ENCODE measurements at places on chromosomes 16 and 17.

GRCh38 chr17:57107498-57108101, 22.6 kb downstream of the AKAP1 start:
- DNase-seq, result no peak

GRCh38 chr17:74466828-74467184, 372 bp downstream of the CD300A start:
- DNase-seq, result no peak

DNA sequence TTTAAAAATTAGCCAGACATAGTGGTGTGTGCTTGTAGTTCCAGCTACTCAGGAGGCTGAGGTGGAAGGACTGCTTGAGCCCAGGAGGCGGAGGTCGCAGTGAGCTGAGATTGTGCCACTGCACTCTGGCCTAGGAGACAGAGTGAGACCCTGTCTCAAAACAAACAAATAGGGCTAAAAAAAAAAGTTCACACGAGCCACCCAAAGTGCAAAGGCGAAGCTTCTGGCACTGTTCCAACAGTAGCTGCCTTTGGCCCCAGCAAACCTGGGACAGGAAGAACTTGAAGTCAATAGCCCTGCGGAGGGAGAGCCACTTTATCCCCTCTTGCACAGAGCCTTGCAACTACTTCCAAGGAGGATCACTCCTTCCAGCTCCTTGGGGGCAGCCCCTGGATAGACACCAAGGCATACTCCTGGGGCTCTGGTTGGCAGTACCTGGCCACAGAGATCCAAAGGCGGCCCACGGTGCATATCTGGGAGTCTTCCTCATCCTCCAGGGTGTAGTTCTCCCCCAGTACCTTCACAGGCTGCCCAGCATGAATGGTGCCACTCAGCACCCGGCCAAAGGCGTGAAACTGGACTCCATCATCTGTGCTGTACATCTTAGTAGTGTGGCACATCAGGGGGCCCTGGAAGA, 14.7 kb downstream of the HIGD1B start:
- DNase-seq, result no peak

DNA sequence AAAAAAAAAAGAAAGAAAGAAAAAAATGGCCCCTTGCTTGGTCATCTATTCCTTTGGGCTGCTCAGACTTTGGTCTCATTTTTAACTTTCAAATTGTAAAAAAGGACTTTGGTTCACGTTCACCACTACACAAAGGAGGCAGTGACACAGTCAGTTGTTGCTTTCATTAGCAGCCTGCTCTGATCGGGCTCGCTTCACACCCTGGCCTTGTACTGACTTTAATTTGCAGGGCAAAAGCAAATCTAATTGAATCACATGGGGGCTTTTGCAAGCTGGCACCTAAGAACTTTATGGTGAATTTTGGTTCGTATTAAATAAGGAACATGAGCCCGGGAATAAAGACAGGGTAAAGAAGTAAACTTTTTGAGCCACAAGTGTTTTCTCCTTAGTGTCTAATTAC, 103.6 kb upstream of the CDH11 start:
- DNase-seq, result no peak

GRCh38 chr17:58755577-58756245, at the start of gene PPM1E:
Gene PPM1E (plus strand): TSS chr17:58755854.
- DNase-seq, result peak; percentile 32

GRCh38 chr17:35804658-35805192, 4.6 kb upstream of the TAF15 start:
- no peak for DNase-seq

GRCh38 chr16:8888951-8889892, 7.1 kb downstream of the LITAFD start:
- DNase-seq, result no peak

DNA sequence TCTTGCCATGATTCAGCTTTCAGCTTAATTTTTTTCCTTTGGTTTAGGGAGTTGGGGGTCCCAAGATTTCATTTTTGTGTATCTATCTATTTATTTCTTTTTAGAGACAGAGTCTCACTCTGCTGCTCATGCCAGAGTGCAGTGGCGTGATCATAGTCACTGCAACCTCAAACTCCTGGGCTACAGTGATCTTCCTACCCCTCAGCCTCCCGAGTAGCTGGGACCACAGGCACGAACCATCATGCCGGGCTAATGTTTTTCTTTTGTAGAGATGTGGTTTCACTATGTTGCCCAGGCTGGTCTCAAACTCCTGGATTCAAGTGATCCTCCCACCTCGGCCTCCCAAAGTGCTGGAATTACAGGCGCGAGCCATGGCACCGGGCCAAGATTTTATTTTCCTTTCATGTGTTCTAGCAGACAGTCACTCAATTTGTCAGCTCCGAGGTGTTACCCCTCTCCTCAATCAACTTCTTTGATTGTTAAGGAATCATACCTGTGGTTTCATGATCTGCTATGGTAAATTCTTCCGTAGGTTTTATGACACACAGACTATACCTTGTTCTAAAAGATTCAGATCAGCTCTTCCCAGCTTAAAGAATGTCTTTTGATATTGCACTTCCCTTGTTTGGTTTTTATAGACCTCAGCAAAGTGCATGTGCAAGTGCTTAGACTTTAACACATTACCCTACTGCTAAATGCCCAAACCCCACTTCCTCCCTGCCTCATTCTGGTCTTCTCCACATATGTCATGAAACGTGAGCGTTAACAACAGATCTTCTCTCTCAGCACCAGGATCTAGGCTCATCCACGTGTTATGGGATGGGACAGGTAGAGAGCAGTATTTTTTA, 13.0 kb downstream of the UNC45B start:
- no peak for DNase-seq

GRCh38 chr17:17538417-17539391, 42.5 kb upstream of the RASD1 start:
- DNase-seq, result no peak

- no peak for DNase-seq
Observed at GRCh38 chr17:29068818-29069217, 25.9 kb downstream of the PIPOX start.

- peak; percentile 72 for DNase-seq
Observed at GRCh38 chr17:76397687-76398522, 13.5 kb downstream of the SPHK1 start.

GRCh38 chr17:63983320-63983719, 10.6 kb upstream of the SCN4A start:
- DNase-seq, result no peak

DNA sequence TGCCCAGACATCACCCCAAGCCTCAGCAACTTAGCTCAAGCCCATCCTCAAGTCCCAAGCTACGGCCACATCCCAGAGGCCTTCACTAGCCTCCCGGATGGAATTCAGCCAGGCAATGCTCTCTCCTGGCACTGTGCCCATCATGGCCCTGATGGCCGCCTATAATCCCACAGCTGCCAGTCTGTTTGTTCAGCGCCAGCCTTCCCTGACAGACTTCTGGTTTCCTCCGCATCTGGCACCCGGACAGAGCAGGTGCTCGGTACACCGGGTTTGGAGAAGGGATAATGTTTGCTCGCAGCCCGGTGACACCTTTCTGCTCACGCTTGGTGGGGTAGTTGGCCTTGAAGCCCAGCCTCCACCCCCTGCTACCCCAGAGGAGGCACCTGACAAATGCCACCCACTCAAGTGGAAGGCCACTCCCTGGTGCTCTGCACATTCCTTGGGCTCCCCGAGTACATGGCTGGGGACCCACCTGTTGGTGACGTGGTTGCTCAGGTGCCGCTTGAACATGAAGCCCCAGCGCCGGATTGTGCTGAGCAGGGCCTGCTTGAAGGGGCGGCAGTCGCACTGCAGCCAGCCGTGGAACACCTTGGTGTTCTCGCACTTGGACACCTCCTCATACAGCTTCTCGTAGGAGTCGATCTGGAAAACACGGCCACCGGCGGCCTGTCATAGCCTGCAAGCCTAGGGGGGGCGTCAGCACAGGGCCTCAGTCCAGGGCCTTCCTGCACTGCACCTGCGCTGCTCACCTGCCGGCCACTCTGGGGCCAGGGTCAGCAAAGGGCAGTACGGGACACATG, 47.1 kb downstream of the DNAH17 start:
- DNase-seq, result no peak

- DNase-seq, result no peak
Observed at GRCh38 chr16:66374176-66374575, 7.7 kb downstream of the CDH5 start.

DNA sequence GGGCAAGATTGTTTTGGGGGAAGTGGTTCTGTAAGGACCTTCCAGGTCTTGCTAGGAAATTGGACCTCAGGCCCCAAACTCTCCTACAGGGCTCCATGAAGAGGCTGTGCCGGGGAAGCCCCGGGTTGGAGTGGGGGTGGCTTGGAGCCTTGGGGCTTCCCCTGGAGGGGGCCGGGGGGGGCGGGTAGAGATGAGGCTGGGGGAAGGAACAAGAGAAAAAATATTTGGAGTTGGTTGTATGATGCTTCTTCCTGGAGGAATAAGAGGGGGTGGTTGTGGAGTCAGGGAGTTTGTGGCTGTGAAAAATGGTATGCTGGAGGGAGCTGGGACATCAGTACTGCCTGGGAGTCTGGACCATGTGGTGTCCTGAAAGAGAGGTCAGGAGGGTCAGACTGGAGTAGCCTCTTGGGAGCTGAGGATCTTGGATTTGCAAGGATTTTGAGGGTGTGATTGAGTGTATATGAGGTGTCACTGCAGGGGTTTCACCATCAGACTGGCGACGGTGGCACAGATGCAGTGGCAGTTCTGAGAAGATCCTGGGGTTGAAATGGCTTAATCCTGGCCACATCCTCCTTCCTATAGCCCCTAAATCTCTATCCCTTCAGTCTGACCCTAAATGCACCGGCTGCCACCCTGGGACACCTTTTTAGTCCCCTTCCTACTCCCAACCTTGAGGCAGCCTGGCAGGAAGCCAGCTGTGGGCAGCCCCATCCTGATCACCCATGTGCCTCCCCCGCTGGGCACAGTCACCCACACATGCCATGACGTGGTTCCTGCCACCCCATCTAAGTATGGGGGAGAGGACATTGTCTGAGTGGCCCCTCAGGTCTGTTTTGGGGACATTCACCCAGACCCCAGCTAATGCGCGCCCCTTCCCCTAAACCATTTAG, 10.9 kb downstream of the RARA start:
- DNase-seq, result no peak

- DNase-seq, result peak; percentile 12
Observed at GRCh38 chr17:6753006-6753445, 2.8 kb upstream of the XAF1 start.
